ENCODE measurements at places on chromosomes 5 and 9. TPM values are rescaled to one million over a fixed set of nuclear protein-coding genes. Genes with fewer than 3 reads are reported as not detected.
A peak's percentile ranks its signal among the peaks of the same experiment; 100 is the strongest.

DNA sequence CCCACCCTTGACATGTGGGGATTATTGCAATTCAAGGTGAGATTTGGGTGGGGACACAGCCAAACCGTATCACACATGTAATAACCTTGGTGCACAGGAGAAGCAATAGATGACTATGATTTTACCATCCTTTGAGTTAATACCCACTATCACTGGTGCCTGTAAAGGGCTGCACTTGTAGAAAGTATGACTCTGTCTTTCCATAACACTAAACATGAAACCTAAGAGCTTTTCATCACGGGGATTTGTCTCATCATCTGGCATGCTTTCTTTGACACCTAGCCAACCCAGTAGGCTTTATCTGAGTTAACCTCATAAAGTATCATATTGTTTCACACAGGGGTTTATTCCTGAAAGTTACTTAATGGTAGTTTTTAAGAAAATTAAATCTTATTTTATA is 188.9 kb upstream of the TNC start:
- no peak for DNase-seq

- no peak for DNase-seq
These were observed 81.5 kb downstream of the LMNB1 start for GRCh38 chr5:126858441-126858840.

DNA sequence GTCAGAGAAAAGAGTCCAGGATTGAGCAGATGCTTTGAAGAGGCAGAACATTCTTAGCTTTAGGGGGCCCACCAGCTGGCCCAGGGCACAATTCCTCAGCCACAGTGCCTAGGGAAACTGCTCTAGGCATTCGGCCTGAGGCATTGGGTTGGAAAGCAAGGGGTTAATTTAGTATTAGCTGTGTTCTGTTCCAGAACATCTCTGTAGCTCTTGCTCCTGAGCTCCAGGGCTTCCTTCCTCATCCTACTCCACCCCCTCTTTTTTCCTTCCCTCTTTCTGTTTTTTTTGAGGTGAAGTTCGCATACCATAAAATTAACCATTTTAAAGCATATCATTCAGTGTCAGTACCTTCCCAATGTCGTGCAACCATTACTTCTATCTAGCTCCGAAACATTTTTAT is 74.5 kb upstream of the PANK3 start:
- DNase-seq = no peak

GRCh38 chr5:38500573-38501260 is 55.7 kb downstream of the LIFR start:
- DNase-seq = no peak

The FGF10 gene
- 3.5 TPM for total RNA-seq

The BTNL3 gene
- total RNA-seq = 0.09 TPM

GRCh38 chr9:4139196-4139595 is 160.7 kb downstream of the GLIS3 start:
- no peak for DNase-seq

The NSMF gene
- total RNA-seq = 69.6 TPM

GRCh38 chr9:129939431-129939830 is 103.6 kb downstream of the FNBP1 start:
- no peak for DNase-seq

The IGFBPL1 gene
- total RNA-seq = 6.3 TPM

The GABRA1 gene
- total RNA-seq = not detected

GRCh38 chr9:105510024-105510423 is 47.9 kb upstream of the FKTN start:
- no peak for DNase-seq

DNA sequence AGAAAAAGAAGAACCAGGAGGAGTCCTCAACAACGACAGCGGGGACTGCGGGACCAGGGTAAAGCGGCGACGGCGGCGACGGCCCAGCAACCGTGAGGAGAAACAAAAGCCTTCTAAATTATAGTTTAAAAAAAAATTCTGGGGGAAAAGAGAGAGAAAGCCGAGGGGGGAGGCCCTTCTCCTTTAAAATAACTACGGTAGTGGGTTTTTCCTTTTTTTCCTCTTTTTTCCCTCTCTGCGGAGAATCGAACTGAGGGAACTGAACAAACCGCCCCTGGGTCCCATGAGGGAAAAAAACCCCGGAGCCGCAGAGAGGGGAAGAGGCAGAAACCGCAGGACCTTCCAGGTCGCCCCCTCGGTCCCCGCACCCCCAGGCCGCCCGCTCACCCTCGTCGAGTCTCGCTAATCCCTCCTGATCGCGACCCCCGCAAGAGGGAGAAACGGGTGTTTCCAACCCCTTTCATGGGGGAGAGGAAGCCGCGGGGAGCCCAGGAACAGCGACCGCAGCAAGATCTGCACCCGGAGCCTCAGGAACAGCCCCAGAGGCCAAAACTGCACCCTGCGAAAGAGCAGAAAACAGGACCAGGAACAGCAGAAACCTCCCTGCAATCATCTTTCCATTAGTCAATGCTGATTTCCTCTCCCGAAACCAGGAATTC is 453 bp downstream of the CPEB4 start:
- no peak for DNase-seq

The LPCAT1 gene
- 119 TPM for total RNA-seq

DNA sequence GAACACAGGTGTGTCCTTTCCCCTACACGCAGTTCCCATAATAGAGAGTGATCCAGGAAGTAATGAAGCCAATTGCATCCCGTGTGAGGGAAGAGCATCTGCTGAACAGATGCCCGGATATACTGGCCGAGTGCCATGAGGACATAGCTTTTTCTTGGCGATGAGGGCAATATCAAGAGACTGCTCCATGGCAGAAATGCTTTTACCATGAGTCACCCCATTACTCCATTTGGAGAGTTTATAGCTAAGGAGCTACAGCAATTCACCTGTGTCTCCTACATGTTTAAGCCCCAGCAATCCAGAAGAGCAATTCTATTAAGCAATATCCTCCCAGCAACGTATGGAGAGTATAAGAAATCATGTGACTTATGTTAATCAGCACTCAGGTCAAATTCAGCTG is 222.0 kb upstream of the KLF4 start:
- DNase-seq = peak; percentile 30

The MARCOL gene
- total RNA-seq = not detected

GRCh38 chr9:75390951-75391350 is 302.6 kb downstream of the OSTF1 start:
- no peak for DNase-seq

DNA sequence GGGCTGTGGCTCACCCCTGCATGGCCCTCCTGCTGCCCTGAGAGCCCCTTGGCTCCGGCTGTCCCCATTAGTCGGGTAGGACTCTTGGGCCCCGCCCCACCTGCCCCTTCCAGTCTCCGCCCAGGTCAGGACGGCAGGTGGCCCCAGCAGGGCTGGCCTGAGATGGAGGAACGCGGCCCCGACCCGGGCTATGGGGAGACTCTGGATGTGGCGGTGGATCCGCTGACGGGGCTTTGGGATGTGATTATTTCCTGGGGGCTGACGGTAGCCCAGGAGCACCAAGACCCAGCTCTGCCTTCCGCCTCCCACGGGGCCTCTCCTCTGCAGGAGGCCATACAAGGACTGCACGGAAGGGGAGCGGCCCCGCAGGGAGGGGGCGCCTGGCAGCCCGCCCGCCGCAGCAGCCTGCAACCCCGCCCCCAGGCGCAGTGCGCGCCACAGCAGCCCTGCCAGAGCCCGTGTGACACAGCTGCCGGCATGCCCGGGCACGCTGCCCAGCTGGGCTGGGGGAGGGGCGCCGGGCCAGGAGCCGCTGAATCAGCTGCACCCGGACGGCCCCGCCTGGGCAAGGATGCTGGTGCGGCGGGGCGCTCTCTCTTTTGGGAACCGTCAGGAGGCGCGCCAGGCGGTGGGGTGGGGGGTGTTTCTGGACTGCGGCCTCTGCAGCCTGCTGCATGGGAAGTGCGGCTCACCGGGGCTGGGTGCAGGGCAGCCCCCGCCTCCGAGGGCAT is 9.2 kb downstream of the TMEM250 start:
- peak; percentile 94 for DNase-seq

DNA sequence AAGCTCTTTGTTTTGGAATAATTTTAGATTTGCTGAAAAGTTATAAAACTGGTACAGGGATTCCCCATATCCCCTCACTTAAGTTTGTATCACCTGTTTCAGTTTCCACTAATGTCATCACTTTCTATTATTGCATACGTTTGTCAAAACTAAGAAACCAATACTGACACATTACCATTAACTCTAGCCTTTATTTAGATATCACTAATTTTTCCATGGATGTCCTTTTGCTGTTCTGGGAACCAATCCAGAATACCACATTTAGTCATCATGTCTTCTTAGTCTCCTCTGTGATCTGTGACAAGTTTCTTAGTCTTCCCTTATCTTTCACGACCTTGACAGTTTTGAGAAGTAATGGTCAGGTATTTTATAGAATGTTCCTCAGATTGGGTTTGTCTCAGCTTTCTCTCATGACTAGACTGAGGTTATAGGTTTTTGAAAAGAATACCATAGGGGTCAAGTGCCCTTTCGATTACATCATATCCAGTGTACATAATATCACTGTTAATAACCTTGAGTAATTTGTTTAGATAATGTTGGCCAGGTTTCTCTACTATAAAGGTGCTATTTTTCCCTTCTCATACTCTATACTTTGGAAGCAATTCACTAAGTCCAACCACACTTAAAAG is 51.9 kb upstream of the NMUR2 start:
- no peak for DNase-seq

All from mucosa of gallbladder (tissue), 1 donor.